ENCODE measurements at places on chromosomes 4 and X.

DNA sequence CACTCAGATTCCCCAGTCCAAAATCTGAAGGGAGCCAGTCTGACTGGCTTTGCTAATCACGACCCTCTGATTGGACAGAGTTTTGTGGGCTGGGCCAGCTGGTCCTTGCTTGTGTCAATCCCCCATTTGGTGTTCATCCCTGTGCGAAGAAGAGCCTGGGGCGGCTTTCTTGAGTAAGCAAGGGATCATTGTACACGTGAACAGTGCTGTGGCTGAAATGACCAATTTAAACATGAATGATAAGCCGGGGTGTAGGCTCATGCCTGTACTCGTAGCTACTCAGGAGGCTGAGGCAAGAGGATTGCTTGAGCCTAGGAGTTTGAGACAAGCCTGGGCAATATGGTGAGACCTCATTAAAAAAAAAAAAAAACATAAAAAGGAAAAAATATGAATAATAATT is 379.1 kb downstream of the RAPGEF2 start:
- DNase-seq = no peak

DNA sequence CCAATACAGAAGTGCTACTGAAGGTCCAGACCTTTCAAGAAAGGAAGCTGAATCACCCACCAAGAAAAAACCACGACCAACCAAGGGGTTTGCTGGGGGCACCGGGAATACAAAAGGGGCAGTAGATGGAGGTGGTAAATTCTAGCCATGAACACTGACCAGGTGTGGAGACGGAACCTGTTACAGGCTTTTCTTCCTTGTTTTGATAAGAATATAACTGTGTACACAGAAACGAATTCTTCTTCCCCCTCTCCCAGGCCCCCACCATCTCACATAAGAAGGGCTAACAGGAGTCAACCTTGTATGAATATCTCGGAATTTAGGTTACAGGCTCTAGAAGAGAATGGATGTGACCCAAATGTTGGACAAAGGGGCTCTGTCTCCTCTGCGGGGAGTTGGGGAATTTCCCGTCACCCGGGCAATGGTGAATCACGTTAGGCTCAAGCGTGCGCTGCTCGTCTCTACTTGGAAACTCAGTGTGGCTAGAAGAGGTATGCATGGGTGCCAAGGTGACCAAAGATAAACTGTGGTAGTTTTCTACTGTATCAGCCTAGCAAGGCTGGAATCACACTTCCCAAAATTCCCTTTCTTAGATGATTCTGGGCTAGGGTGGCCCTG is 87.0 kb downstream of the AFAP1 start:
- DNase-seq = no peak

DNA sequence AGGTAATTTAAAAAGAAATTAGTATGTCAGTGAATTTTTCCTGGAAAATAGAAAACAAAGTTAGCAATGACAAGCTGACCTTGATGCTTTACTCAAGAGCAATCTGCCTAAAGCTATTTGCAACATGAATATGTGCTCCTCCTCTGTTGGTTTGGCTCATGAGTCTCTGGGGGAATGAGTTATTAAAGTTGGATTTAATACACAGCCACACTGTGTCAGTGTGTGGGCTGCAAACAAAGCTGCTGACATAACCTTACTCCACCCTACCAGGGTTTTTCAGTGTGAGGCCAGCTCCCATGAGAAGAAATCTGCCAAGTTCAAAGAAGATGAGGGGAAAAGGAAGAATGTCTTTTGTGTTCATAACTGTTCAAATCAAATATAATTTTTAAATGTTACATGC is 280.5 kb downstream of the TLL1 start:
- peak; percentile 19 for DNase-seq

GRCh38 chr4:117637347-117637746 is 396.9 kb upstream of the NDST3 start:
- no peak for DNase-seq

GRCh38 chr4:168787334-168787733 is 222.7 kb downstream of the CBR4 start:
- DNase-seq = no peak

DNA sequence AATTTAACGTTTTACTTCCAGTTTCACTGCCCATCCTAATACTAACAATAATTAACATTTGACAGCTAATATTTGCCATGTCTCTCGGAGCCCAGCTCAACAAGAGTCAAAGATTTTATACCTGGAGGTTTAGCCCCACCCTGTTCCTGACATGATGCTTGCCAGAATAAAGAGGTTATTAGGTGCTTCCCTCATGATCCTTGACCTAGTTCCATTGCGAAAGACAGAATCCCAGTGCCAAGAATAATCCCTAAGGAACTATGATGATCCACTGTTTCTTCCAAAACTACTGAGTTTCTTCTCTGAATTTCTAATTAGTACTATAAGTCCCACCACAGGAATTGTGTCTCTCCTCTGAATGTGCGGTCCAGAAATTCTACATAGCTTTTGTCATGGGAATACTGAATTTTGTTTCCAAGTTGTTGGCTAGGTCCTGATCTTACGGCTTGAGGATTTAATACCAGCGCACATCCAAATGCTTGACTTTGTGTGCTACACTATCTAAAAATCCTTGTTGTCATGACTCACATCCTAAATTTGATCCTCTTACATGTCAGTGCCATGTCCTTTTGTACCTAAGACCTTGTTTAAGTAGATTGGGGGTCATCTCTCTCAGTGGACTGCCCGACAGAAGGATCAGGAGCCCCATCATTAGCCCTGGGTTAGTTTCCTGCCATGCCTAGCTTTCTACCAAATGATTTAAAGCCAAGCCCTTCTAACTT is 23.1 kb downstream of the ANTXR2 start:
- no peak for DNase-seq

- DNase-seq = no peak
Observed at GRCh38 chrX:153635788-153636668, 11.0 kb upstream of the DUSP9 start.
